ENCODE measurements at places on chromosomes 5 and 9. TPM values are rescaled to one million over a fixed set of nuclear protein-coding genes. Genes with fewer than 3 reads are reported as not detected.

DNA sequence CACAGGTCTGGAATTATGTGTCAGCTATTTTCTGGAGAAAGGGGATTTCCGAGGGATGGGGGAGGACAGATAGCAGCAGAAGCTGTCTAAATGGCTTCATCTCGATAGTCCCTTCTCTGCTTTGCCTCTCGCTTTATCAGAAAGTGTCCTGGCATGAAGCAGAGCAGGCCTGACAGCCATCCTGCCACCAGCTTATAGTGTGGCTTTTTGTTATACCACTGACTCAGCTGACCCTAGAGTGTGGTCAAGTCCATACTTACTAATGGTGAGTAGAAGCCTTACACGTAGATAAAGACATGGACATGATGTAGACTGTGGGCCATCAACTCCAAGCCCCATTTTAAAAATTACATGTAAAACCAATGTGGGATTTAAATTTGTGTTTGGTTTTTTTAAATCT lies 50.0 kb downstream of the RCL1 start:
- DNase-seq: no peak

The SLC46A2 gene
- polyA plus RNA-seq: 0.02 TPM

GRCh38 chr5:135329913-135330797 lies 68.9 kb downstream of the MACROH2A1 start:
- no peak for DNase-seq

GRCh38 chr9:84953252-84953773 lies 283.8 kb downstream of the NTRK2 start:
- no peak for DNase-seq

The PRRT1B gene
- polyA plus RNA-seq: not detected

DNA sequence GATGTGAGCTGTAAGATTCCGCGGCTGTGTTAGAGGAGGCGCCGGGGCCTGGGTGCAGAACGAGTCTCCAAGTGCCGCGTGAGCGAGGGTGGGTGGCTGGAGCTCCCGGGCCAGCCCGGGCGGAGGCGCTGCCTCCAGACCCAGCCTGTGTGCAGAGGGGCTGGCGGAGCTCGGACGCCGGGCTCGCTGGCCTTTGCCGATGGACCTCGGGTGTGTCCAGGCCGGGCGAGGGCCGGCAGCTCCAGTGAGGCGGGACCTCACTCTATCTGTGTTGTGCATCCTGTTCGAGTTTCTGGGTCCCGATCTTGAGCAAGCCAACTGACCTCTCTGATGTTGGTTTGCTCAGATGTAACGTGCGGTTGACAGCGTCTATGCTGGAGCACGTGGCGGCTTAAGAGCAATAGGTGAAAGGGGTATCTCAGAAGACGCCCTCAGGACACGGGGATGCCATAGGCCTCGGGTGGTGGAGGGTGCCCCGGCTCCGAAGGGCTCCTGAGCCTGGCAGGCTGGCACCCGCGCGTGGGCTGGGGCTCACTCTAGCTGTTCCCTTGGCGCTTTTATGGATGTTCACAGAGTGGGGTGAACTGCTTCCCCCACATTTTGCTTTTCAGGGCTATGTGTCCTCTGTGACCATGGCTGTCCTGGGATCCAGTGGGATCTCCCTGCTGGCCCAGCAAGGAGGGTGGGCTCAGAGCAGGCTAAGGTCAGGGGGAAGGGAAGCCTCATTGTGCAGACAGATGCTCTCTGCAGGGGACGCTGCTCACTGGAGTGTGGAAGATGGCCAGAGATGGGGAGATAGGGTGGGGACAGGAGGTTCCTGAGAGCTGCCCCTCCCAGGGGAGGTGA lies 69.8 kb downstream of the MRPL36 start:
- DNase-seq: no peak

The DBH gene
- 0.05 TPM for polyA plus RNA-seq

DNA sequence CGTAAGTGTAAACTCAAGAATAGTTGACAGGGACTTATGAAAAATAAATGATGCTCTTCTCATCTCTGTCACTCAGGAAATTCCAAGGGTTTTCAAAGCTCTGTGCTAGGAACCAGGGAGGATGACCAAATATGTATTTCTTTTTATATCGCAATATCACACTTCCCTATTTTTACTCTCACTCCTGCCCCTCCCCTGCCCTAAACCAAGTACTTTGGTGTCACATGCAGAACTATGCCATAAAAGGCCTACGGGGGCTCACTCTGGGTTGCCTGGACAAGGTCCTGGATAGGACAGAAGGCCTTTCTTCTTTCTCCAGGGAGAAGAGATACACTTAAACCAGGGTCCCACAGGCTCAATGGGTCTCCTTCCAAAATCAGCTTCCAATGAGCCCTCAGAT lies 8.3 kb upstream of the RETREG1 start:
- DNase-seq: no peak

- DNase-seq: no peak
These were observed 113.7 kb downstream of the TMEM232 start for GRCh38 chr5:110612794-110613247.

DNA sequence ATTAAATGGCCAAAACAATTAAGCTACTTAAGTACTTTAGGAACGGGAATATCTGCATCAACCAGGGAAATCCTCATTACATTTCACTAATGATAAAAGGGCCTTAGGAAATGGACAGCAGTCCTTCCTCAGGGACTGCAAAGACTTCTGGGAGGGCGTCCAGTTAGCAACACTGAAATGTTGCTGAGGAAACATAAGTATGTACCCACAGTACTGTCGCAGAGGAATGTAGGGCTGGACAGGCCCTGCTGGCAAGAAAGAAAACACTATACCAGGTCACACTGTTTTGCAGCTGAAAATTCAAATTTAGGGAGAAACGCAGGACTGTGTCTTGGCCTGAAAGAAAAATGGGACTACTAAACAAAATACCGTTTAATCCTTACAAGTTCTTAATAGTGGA lies 1.3 kb downstream of the C5orf15 start:
- DNase-seq: no peak

- no peak for DNase-seq
These were observed 375 bp downstream of the NOP16 start for GRCh38 chr5:176388003-176388443.

The FREM1 gene
- 3.8 TPM for polyA plus RNA-seq

- no peak for DNase-seq
These were observed 1.4 kb upstream of the PPP2CA start for GRCh38 chr5:134227259-134227658.

DNA sequence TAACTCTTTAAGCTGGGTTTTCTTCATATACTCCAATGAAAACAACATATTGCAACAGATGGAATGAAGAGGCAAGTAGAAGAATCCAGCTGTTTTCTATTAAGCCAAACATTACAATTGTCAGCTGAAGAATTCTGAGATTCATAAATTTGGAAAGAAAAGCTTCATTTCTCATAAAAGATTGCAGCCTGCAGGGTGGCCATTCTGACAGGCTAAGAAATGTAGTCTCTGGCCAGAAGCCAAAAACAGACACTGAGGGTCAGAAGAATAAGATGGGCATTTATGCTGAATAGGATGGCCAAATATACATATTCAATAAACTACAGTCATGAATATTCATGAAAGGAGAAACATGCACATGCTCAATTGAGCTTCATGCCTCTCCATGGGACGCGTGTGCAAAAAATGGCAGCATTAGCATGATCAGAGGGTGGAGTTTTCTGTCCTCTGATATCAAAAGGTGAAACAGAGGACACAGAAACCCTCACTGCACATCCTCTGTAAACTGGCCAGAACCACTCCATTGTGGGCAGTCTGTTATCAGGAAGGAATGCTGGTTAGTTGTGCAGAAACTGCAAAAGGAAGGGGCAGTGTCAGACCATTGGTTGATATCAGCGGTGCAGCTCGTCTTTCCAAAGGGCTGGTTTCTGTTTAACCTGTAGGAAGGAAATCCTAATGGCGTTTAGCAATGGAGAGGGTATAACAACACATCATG lies 50.2 kb downstream of the FXN start:
- no peak for DNase-seq

DNA sequence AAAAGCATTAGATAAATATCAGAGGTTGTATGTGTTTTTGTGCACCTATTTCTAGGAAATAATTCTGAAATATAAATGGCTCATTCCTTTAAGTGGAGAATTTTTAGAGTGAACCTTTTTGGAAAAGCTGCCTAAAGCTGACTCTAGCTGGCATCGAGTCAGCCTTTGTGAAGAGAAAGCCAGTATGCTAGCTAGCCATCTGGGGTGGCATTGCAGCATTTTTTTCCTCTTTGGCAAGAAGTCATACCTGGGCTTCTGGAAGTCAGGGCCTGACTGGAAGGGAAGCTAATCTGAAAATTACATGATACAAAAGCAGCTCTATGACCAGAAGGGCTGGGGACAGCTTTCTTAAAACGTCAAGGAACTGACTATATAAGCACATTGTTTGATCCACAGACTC lies 19.7 kb downstream of the ANP32B start:
- DNase-seq: no peak

- no peak for DNase-seq
These were observed 36.6 kb downstream of the PCDH1 start for GRCh38 chr5:141841378-141842180.

The BRINP1 gene
- polyA plus RNA-seq: 0.63 TPM

Measured in right cardiac atrium (tissue), 5 donors.